HS-27A (cell line): ENCODE measurements at places on chromosomes 11 and 22.

GRCh38 chr11:117303101-117303500 is 12.0 kb downstream of the BACE1-AS start:
- no peak for DNase-seq

- no peak for DNase-seq
Measured at GRCh38 chr11:80255021-80255420, 814.2 kb upstream of the TENM4 start.

- no peak for DNase-seq
Measured at GRCh38 chr11:2482745-2483144, 37.9 kb downstream of the KCNQ1 start.

- no peak for DNase-seq
Measured at GRCh38 chr22:19448739-19449421, 1.4 kb upstream of the C22orf39 start.

GRCh38 chr11:75272821-75273301 is 32.3 kb downstream of the TPBGL start:
- DNase-seq: no peak

- DNase-seq: no peak
Measured at GRCh38 chr11:63694596-63694995, 13.3 kb downstream of the RTN3 start.

GRCh38 chr22:48714231-48714630 is 1113.4 kb downstream of the BRD1 start:
- no peak for DNase-seq

GRCh38 chr11:44988981-44989635 is 38.4 kb upstream of the TP53I11 start:
- DNase-seq: no peak

DNA sequence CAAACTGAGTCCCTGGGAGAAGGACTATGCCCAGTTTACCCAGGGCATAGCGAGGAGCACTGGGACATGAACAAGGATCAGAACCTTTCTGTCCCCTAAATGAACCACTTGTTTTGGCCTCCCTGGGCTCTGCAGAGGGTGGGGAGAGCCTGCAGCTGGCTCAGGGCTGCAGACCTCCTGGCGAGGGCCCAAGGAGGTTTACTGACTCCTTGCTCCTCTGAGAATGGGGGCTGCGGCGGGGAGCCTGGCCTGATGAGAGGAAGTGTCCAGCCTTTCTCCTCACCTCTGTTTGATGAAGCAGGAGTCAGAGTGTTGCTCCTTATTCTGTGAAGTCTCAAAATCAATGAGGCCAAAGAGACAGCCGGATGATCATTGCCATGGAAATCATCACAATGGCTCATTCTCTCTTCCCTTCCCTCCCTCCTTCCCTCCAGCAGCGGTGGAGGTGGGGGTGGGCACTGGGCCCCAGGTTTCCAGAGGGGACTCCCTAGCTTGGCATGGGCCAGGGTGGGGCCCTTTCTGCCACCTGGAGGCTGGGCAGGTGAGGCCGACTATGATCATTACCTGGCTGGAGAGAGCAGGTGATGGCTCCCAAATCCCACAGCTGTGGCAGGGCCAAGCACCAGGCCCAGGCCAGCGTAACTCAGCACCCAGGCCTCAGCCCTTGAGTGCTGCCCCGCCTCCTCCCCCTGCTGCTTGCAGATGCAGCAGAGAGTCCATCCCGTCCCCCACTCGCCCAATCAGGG is 169.7 kb downstream of the CEP164 start:
- no peak for DNase-seq
